ENCODE measurements at places on chromosomes 3 and 15.

DNA sequence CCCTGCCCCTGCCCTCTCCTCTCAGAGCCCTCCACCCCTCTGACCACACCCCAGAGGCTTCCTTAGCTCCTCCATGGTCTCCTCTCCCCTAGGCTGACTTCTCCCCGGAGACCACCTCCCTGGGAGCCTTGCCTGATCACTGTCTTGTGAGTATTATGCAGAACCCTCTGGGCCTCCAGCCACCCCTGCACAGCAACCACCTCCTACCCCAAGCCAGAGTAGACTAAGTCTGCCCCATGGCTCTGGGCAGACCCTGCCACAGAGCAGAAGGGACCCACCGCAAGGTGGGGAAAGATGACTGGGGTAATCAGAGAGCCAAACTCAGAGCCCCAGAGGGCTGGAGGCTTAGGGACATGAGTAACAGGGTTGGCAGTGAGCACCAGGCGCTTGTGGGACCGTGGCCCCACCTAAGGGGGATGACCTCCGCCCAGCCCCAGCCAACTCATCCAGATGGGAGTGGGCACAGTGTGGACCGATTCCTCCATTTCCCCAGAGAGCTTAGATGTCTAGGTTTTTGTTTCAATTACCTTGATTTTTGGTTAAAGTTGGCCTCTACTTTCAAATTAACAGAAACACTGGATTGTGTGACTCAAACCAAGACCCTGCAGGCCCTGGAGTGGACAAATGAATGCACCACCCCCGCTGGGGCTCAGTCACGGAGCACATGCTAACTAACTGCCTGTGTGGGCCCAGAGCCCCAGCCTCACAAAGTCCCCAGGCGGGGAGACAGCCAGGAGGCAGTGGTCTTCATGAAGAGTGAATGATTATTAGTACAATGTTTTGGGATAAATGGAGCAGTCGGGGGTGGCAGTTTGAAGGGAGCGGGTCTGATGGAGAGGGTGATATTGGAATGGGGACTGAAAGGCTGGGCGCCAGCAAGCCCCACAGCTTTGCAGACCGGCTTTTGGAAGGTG is 119.4 kb upstream of the PRR20G start:
- no peak for DNase-seq

- no peak for DNase-seq
Measured at GRCh38 chr3:149385617-149386298, 8.3 kb upstream of the TM4SF1 start.

DNA sequence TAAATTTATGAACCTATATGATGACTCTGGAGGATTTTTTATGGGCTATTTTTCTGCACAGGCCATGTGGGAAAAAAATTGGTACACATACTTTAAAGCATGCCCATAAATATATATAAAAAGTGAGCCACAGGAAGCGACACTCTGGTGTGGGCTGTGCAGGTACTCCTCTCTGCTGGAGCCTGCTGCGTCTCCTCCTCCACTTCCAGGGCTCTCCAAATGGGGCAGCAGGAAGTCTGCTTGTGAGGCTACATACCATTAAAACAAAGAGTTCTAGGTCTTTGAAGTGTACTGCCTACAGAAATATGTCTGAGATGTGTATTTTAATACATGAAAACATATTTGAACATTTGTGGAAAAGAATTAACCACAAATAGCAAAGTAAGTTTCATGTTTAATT is 135.1 kb downstream of the CTNNB1 start:
- DNase-seq = no peak

GRCh38 chr3:192364316-192364715 is 363.0 kb downstream of the FGF12 start:
- DNase-seq = no peak

- DNase-seq = no peak
Measured at GRCh38 chr3:131701153-131701770, 198.5 kb upstream of the MRPL3 start.

DNA sequence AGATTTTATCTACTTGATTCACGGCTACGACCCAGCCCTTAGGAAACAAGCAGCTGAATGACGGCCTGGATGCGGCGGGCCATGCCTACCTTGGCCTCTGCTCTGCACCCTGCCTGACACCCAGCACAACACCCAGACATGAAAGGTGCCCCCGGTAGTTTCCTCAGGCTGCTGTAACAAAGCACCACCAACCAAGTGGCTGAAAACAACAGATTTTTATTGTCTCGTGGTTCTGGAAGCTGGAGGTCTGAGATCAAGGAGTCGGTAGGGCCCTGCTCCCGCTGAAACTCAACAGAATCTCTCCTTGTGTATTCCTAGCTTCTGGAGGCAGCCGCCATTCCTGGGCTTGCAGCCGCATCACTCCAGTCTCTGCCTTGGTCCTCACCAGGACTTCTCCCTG is 111.7 kb downstream of the ADCY5 start:
- no peak for DNase-seq

DNA sequence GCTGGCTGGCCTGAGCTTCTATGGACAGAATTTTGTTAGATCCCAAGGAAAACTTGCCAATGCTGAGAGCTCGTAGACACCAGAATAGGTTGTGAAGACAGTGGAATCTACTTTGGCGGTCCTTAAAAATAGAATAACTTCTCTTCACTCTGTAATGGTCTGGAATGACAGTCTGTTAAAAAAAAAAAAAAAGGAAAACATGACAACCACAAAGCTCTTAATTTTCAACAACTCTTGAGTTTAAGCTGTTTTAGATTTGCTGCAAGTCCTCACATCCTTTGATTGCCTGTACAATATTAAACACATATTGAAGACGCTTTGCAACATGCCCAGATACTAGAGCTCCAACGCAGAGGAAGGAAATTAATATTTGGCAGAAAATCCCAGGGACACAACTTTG is 122.8 kb upstream of the GALNT15 start:
- DNase-seq = no peak

- DNase-seq = no peak
Measured at GRCh38 chr3:177177749-177178221, 19.5 kb downstream of the TBL1XR1 start.

GRCh38 chr15:41809121-41809520 is 18.8 kb upstream of the JMJD7 start:
- DNase-seq = no peak

All from activated CD8-positive, alpha-beta memory T cell treated with anti-CD3 and anti-CD28 coated beads for 1 hour (primary cell).